Suppressor macrophage treated with lipopolysaccharide for 4 hours (primary cell): ENCODE measurements at places on chromosomes 16 and 17.

DNA sequence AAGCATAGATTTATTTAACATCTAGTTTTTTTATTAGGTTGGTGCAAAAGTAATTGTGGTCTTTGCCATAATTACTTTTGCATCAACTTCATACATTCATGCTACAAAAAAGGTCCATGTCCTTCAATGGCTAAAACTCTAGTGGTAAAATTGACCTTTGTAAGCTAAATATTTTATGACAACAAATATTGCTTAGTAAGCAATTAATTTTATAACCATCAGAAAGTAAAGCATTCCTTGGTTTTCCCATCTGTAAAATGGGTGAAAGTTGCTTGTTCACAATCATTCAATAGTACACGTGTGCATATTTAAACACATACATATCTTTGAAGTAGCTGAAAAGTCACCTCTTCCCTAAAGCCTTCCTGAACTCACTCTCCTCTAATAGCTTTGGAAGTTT lies 789.6 kb downstream of the CDH8 start:
- no peak for DNase-seq

DNA sequence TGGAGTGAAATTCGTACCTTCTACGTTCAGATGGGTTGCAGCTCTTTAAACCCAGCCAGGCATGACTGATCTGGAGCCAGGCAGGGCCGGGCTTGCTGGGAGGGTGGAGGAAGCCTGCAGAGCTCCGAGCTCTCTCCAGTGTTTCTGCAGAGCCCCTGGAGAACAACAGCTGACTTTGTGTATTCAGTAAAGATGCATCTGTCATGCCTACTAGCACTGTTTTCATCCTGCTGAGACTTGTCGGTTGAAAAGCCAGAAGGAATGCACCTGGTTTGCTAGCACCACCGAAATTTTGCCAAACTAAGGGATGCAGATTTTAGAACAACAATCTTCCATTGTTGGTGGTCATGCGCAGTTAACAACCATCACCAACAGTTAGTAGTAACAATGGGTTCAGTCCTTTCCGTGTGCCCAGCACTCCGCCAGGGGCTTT lies 22.4 kb upstream of the SCNN1B start:
- DNase-seq = no peak

DNA sequence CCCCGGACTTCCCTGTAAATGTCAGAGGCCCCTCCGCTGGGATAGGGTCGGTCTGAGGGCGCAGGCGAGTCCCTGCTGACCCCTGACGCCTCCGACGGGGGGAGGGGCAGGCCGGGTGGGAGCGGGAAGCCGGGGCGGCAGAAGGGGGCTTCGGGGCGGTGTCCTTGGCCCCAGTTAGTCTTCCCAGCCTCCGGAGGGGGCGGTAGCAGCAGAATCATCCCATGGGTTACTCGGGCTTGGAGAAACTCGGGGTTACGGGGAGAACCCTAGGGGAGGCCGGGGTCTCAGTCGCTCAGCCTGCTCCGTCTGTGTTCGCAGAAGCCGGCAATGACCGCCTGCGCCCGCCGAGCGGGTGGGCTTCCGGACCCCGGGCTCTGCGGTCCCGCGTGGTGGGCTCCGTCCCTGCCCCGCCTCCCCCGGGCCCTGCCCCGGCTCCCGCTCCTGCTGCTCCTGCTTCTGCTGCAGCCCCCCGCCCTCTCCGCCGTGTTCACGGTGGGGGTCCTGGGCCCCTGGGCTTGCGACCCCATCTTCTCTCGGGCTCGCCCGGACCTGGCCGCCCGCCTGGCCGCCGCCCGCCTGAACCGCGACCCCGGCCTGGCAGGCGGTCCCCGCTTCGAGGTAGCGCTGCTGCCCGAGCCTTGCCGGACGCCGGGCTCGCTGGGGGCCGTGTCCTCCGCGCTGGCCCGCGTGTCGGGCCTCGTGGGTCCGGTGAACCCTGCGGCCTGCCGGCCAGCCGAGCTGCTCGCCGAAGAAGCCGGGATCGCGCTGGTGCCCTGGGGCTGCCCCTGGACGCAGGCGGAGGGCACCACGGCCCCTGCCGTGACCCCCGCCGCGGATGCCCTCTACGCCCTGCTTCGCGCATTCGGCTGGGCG lies 542 bp downstream of the GUCY2D start:
- no peak for DNase-seq

DNA sequence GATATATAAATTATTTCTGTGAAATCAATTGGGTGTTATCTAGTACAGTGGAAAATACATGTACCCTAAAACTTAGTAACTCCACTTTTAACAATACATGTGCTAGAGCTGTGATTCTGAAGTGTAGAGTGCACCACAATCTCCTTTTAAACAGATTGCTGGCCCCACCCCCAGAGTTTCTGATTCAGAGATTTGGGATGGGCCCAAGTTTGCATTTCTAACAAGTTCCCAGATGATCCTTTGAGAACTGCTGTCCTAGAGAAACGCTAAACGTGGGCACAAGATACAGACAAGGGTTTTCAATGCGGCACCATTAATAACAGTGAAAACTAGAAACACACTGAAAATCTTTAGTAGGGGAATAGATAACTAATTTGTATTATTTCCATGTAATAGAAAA lies 49.2 kb downstream of the NXPH3 start:
- no peak for DNase-seq

- peak; percentile 94 for DNase-seq
Measured at GRCh38 chr17:49997773-49998703, 3.0 kb upstream of the DLX3 start.

- DNase-seq = no peak
Measured at GRCh38 chr16:1530349-1530882, 3.0 kb upstream of the TMEM204 start.

DNA sequence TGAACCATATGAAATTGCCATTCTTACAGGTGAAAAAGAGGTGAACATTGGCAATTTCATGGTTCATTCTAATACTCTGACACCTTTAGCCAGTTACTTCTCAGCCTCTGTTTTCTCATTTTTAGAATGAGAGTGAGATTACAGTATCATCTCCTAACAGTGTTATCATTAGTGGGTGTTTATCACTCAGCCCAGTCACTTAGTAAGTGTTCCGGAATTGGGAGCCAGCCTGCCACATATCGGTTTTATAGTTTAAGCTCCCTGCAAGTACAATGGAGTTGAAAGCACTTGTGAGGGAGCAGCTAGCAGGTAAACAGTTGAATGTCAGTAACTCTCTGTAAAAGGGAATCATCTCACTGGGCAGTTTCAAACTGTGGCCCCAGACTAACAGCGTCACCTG lies 583.1 kb upstream of the HSBP1 start:
- DNase-seq = no peak

- peak; percentile 82 for DNase-seq
Measured at GRCh38 chr17:80220054-80220735, at the start of the genes SGSH and SLC26A11. Gene SGSH, minus strand, starts transcription at chr17:80220333. Its CDS starts 20 bp downstream, at chr17:80220313. Gene SLC26A11, plus strand, starts transcription at chr17:80220427. Its CDS starts 1,134 bp downstream, at chr17:80221561.

DNA sequence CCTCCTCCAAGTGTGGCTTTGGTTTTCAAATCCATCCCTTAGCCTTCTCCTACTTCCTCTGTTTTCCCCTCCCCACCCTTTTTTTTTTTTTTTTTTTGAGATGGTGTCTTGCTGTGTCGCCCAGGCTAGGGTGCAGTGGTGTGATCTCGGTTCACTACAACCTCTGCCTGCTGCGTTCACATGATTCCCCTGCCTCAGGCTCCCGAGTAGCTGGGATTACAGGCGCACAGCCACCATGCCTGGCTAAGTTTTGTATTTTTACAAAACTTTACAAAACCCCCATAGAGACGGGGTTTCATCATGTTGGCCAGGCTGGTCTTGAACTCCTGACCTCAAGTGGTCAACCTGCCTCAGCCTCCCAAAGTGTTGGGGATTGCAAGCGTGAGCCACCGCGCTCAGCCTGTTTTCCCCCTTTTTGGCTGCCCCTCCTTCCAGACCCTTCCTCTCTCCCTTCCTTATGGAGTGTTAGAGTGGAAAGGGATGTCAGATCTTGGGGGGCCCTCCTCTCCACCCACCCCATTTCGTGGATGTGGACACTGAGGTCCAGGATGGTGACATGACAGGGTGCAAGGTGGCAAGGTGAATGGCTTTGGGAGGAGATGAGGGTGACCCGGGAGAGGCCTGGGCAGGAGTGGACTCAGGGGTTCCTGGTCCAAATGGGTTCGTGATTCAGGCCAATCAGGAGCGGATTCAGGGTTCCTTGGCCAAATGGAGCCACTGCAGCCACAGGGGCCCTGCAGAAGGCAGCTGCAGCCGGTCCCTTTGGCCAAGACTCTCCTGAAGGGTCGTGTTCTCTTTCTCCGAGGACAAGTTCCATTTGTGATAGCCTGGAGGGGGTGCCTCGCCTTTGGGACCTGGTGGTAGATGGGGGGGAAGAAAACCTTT lies 4.8 kb downstream of the ABCC1 start:
- DNase-seq = no peak

GRCh38 chr17:1752425-1753262 lies 9.2 kb upstream of the SERPINF1 start:
- DNase-seq = peak; percentile 47

DNA sequence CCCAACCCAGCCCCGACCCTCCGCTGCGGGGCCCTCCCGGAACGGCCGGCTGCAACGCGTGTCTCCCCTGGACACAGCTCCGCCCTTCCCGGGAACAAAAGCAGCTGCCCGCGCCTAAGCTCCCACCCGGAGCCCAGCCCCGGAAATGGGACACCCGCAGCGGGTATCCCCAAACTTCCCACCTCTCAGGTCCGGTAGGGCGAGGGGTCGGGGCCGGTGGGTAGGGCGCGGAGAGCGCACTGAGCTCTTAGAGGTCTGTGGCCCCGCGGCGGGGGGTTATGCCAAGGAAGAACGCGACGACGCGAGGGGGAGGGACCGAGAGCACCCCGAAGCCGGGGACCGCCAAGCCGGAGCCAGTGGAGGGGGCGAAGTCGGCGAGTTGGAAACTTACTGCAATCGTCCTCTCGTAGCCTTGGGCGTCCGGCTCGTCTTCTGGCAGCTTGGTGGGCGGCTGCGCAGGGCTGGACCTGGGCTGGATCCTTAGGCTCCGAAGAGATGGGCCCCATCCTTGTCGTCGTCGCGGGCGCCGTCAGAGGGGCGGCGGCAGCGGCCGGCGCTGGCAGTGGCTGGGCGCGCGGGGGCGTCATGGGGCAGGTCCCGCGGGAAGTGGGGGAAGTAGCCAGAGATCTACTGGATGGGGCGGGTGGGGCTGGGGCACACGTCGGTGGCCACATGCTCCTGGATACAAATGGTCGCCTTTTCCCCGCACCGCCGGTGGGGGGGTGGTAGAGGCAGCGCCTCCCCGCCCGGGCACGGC lies 6.9 kb downstream of the USP6 start:
- peak; percentile 15 for DNase-seq

GRCh38 chr16:53131363-53132071 lies 76.7 kb downstream of the CHD9 start:
- peak; percentile 80 for DNase-seq

- no peak for DNase-seq
Measured at GRCh38 chr16:52773026-52773425, 226.1 kb upstream of the TOX3 start.

- peak; percentile 44 for DNase-seq
Measured at GRCh38 chr16:53864819-53865493, 161.0 kb downstream of the FTO start.

DNA sequence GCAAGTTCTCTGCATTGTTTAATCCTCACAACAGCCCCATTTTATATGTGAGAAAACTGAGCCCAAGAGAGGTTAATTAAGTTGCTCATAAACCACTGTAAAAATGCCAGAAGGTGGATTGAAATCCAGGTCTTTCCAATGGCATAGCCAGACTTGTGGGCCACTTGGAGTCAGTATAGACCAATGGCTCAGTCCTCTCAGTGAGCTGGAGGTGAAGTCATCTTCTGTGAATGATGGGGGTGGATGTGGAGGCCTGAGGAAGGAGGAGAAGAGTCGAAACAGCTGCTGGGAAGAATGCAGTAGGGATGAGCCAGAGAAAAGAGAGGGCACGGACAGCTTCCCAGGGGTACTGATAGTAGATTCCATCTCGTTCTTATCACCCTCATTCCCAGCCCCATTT lies 213.4 kb downstream of the SOX9 start:
- no peak for DNase-seq

DNA sequence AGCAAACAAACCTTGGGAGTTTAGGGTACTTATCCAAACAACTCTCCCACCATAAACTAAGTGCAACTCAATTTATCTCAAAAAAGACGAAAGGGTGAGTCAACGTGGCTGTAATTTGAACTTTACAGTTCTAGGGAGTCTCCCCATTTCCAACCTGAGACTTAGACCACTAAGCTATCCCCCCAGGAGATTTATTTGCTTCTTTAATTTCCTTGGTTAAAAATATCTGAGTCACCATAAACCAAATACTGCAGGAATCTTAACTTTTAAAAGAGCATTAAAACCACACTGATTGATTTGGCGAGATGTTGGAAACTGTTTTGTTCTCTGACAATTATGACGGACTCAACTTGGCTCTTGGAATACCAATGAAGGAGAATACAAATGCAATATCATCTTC lies 299.3 kb upstream of the SOX9 start:
- DNase-seq = no peak

DNA sequence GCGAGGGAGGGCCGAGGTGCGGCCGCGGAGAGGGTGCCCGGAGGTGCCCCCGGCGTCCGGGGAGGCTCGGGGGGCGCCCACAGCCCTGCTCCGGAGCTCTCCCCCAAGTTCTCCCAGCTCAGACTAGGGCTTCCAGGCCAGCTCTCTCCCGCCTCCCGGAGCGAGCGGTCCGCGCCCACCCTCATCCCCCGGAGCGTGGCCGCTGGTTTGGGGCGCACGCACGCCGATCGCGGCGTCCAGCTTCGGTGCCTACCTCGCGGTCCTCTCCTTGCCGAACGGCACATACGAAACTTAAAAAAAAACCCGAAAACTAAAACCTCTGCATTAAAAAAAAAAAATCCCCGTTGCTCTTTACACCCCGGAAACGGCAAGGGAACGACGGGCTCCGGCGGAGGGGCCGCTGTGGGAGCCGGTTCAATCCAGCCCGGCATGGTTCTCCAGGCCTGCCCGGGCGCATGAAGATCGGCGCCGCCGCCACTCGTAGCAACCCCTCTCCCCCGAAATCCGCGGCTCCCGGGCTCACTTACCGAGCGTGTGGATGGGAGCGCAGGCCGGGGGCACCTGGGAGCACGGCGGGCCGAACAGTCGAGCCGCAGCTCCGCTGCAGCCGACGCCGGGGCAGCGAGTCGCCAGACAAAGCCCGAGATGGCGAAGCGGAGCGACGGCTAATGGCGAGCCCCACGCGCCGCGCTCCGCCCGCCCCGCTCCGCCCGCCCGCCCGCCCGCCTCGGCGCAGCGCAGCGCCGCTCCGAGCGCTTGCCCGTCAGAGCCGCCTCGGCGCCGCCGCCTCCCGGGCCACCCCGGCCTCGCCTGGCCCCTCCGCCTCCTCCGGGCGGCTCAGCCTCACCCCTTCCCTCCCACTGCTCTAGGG lies 973 bp upstream of the UBTF start:
- peak; percentile 52 for DNase-seq

- no peak for DNase-seq
Measured at GRCh38 chr17:5788266-5788900, 204.1 kb upstream of the NLRP1 start.

DNA sequence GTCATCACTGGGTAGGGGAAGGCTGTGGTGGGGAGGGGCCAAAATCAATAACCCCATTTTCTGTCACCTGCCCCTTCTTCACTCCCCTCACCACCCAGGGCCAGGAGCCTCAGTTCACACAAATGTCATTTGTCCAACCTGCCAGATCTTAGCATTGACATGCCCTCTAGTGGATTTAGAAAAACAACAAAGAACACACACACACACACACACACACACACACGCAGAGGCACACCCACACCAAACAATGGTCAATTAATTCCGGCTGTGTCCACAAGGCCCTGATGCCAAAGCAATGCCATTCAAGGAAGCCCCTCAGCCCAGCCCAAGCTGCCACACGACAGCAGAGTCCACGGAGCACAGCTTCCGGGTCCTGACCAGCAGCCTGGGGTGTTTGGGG lies 68.4 kb downstream of the NOG start:
- DNase-seq = no peak
